ENCODE measurements at places on chromosomes 1 and 21. TPM values are rescaled to one million over a fixed set of nuclear protein-coding genes. Genes with fewer than 3 reads are reported as not detected.

FMO3 gene
- 2.4 TPM for total RNA-seq

DIRAS3 gene
- 0.96 TPM for total RNA-seq

ENAH gene
- total RNA-seq = 50.5 TPM

SPAG17 gene
- not detected for total RNA-seq

VHLL gene
- not detected for total RNA-seq

RNASEL gene
- total RNA-seq = 2.0 TPM

OLFML2B gene
- 9.2 TPM for total RNA-seq

REN gene
- total RNA-seq = not detected

SYTL1 gene
- 1.8 TPM for total RNA-seq

OR10J1 gene
- total RNA-seq = not detected

LCE2C gene
- not detected for total RNA-seq

SERPINC1 gene
- total RNA-seq = 0.31 TPM

DAB1 gene
- total RNA-seq = 0.19 TPM

SPRR1A gene
- total RNA-seq = not detected

CELF3 gene
- not detected for total RNA-seq

PEAR1 gene
- total RNA-seq = 7.9 TPM

DRAXIN gene
- total RNA-seq = not detected

NT5C1A gene
- total RNA-seq = 24.6 TPM

CNR2 gene
- total RNA-seq = not detected

DCDC2B gene
- total RNA-seq = not detected

SH2D2A gene
- total RNA-seq = 0.30 TPM

TTC22 gene
- 0.43 TPM for total RNA-seq

VPS72 gene
- total RNA-seq = 32.1 TPM

SV2A gene
- total RNA-seq = 6.3 TPM

RCSD1 gene
- 39.3 TPM for total RNA-seq

RIPK4 gene
- 2.1 TPM for total RNA-seq

DMBX1 gene
- total RNA-seq = not detected

IVL gene
- not detected for total RNA-seq

ASPM gene
- total RNA-seq = 0.20 TPM

CD1B gene
- total RNA-seq = not detected

TCHH gene
- total RNA-seq = 0.04 TPM

NMNAT2 gene
- total RNA-seq = 38.6 TPM

COL11A1 gene
- total RNA-seq = not detected

KLHL12 gene
- 18.4 TPM for total RNA-seq

GJA8 gene
- total RNA-seq = not detected

GNAT2 gene
- total RNA-seq = not detected

SPRR2B gene
- total RNA-seq = not detected

CAPN8 gene
- not detected for total RNA-seq

VCAM1 gene
- 7.0 TPM for total RNA-seq
